ENCODE measurements at places on chromosomes 4 and X. TPM values are rescaled to one million over a fixed set of nuclear protein-coding genes. Genes with fewer than 3 reads are reported as not detected.

- peaks cover 2% of the 10 kb centered on the region for H3K36me3 ChIP-seq
- H3K4me1 ChIP-seq = no peaks in the 10 kb centered on the region
- H3K27me3 ChIP-seq = no peaks in the 10 kb centered on the region
- H3K27ac ChIP-seq = no peak overlapping the region
Observed at GRCh38 chr4:38923746-38924145, 56.1 kb downstream of the FAM114A1 start.

DNA sequence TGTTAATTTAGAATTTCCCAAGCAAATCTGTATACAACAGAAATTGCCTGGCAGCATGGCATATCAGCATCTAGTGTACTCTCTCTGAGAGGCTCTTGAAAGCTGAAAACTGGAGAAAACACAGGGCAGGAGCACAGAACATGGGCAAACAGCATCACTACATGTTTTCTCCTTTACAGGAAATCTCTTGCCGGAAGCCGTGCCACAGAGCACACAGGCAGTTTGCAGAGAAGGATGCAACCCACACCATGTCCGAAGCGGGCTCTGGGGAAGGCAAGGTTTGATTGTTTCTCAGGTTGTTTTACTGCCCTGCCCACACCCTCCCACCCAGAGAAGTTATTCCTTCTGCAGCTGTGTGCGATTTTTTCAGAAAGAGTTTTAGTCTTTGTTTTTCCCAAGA is 41.1 kb upstream of the FAM9C start:
- no peaks in the 10 kb centered on the region for H3K27me3 ChIP-seq
- DNase-seq = peak; percentile 84
- H3K4me1 ChIP-seq = peaks cover 43% of the 10 kb centered on the region
- no peak overlapping the region for H3K4me3 ChIP-seq

DNA sequence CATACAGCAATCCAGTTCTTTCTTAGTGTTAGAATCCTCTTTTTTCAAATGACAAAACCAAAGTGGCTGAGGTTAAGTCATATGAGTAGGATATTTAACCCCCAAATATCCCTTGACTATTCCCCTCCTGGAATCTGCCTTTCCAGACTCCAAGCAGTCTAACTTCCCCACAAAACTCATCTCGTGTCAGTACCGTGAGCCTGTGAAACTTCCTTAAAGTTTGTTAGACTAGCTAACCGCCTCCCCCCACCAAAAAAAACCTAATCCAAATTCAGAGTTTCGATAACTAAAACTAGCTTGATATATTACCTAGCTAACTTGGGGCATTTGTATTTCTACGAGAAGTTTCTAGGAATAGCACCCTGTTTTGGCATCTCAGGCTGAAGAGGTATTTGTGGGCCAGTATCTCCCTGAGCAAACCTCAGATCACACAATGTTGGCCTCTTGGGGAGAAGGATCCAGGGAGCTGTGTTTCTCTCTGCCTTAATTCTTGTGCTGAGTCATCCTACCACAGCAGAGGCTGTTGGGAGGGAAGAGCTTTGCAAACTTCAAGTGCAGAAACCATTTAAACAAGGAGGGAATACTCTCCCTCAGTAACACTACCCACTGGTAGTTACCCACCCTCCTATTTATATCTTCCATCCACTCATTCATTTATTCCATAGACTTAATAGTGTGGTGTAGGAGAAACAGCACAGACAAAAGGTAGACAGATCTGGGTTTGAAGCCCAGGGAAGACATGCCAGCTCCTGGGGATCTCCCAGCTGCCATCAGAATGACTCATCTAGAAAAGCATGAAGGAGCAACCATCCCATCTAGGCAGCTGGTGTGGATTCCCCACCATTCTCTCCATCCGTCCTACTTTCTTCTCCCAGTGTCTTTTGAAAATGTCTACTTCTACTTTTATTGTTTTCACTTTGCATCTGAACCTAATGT is 39.3 kb upstream of the TXK start:
- H3K27me3 ChIP-seq = no peaks in the 10 kb centered on the region
- H3K36me3 ChIP-seq = no peaks in the 10 kb centered on the region
- DNase-seq = no peak
- no peak overlapping the region for H3K4me3 ChIP-seq
- no peaks in the 10 kb centered on the region for H3K4me1 ChIP-seq

DNA sequence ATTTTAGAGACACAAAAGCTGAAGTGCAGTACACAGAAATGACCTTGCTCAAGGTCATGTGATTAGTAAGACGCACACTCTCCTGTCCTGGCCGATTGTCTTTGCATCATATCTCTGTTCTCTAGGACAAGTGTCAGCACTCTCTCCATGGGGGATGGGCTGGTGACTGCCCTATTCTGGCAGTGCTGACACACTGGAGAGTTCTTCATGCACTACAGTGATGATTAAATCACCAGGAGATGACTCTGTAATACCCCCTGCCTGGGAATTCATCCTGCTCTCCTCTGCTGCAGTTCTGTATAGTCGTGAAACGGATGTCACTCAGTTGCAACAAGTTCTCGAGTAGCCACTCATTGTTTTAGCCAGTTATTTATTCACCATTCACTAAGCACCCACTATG is 5.3 kb upstream of the SHISA3 start:
- no peak for DNase-seq
- no peak overlapping the region for H3K4me3 ChIP-seq
- peaks cover 8% of the 10 kb centered on the region for H3K4me1 ChIP-seq
- H3K27me3 ChIP-seq = peaks cover 8% of the 10 kb centered on the region
- H3K27ac ChIP-seq = no peak overlapping the region

DNA sequence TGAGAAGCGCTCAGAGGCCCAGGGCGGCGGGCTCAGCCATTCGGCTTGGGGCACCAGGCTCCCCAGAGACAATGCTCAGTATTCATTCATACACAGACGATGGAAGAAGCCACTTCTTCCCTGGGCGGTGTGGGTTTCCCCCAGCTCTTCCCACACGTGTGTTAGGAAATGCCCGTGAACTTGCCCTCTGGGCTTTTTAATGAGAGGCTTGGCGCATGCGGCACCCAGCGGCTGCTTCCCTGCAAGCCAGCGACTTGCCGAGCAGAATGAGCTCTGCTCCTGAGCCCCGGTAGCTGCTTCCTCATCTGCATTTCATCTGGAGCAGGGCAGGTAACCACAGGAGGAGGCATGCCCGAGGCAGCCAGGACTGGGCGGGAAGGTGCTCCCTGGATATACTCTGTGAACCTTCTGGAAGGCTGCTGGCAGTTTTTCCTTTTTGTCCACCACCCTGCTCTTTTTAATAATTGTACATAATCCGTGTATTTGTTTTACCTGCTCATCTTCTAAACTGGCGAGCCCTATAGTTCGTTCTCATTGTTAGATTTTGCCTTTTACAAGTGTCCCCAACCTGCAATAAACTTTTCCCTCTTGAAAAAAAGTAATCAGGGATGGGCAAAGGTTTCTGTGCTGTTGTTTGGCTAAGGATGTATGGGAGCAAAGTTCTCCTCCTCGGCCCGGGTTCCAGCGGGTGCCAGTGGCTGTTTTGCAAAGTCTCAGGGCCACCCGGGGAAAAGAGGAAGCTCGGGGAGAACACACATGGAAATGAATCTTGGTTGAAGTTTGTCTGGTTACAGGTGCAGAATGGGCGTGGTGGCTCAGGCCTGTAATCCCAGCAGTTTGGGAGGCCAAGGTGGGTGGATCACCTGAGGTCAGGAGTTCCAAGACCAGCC is 178.8 kb downstream of the DCLK2 start:
- H3K36me3 ChIP-seq = peaks cover 8% of the 10 kb centered on the region
- DNase-seq = no peak
- no peaks in the 10 kb centered on the region for H3K27me3 ChIP-seq
- H3K27ac ChIP-seq = no peak overlapping the region
- no peak overlapping the region for H3K4me3 ChIP-seq
- H3K4me1 ChIP-seq = no peaks in the 10 kb centered on the region

DNA sequence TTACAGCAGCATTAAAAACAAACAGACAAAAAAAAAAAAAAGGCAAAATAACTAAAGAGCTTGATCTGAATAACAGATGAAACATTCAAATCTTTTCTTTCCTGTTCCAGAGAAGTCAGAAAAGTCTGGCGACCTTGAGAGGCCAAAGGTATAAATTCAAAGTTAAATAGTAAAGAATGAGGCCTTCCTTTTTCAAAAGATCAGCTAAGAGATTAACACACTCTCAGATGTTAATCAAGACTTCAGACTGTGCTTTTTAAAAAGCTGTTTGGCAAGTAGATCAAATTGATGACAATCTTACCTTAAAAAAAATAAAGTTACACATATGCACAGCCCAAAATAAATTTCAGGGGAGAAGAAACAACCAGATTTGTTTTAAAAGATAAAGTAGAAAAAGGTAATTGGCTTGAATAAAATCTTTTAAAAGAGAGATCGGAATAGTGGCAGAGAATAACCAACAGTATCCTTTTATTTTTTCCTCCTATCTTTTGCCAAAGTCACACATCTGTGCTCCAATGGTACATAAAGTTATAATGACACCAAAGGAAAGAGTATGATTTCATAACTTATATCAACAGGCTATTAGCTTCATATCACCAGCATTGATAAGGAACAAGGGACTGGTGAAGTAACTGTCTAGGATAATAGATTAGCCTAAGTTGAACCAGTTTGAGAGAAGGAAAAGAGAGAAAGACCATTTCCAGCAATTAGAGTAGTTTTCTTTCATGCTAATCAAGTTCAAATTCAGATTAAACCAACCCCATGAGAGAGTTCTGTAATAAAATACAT is 70.4 kb downstream of the METTL14 start:
- H3K27ac ChIP-seq = peak overlapping the region; percentile 33
- H3K27me3 ChIP-seq = no peaks in the 10 kb centered on the region
- H3K4me3 ChIP-seq = no peak overlapping the region
- no peak for DNase-seq

- DNase-seq = no peak
- H3K4me3 ChIP-seq = no peak overlapping the region
- H3K27ac ChIP-seq = no peak overlapping the region
- H3K36me3 ChIP-seq = no peaks in the 10 kb centered on the region
- peaks cover 25% of the 10 kb centered on the region for H3K27me3 ChIP-seq
Observed at GRCh38 chrX:13864264-13864663, 47.4 kb upstream of the GPM6B start.

GRCh38 chr4:106652095-106652494 is 283.5 kb upstream of the GIMD1 start:
- H3K4me3 ChIP-seq = no peak overlapping the region
- no peak overlapping the region for H3K27ac ChIP-seq
- no peaks in the 10 kb centered on the region for H3K4me1 ChIP-seq
- DNase-seq = no peak
- no peaks in the 10 kb centered on the region for H3K36me3 ChIP-seq

PLA2G12A gene
- 17.8 TPM for total RNA-seq

TMEM144 gene
- 9.1 TPM for total RNA-seq

TMEM154 gene
- 28.2 TPM for total RNA-seq

USP27X gene
- 3.4 TPM for total RNA-seq

PAGE2 gene
- total RNA-seq = not detected

All from spleen (tissue), 13 donors.